NCI-H2171 (cell line): ENCODE measurements at places on chromosomes 2 and 18.

DNA sequence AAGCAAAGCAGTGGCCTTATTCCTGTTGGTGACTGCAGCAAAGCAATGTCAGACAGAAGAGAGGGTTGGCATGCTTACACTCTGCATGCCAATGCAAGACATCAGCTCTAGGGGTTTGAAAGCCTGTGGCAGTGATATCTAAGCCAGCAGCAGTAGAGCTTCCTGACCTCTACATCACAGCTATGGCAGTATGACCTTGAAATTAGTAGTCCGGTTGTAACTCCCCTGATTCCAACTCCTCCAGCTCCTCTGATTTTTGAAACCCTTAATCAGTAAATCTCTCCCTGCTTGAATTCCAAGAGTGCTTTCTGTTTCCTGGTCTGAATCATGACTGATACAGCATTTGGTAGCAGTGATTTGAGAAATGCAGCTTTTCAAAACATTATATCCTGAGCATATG lies 60.0 kb upstream of the LRP1B start:
- DNase-seq, result no peak

GRCh38 chr2:227472265-227473121 lies 537 bp downstream of the AGFG1 start:
- no peak for DNase-seq

DNA sequence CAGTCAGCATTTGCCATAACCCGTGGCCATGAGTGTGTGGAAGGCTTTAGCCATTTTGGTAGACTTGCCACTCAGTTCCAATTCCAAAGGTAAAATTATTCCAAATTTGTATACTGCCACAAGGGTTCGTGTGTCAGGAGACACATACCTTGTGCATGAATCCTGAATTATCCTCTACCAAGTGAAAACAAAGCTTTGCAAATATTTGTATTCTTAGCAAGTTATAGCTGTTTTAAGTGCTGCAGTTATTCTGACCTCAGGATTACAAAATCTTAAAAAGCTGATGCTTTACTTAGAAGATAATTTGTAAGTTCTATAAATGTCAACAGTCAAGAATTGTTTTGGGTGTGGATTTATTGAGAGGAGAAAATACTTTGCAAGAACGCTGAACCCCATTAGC lies 100.6 kb downstream of the ANTXR1 start:
- DNase-seq, result no peak

DNA sequence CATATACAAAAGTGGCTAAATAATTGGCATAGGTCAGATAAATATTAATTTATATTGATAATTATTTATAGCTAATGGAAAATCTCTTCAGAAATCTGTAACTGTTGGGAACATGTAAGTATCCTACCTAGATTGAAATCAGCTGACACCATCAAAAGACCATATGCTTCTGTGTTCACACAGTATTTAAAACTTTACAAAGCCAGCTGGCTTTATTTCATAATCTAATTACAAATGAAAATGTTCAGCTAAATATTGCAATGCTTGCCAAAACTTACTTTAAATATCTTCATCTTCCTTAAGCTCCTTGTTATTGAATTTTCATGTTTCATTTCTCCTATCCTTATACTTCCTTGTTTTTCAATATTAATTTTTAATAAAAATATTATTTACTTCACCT lies 190.9 kb upstream of the DOK6 start:
- DNase-seq, result peak; percentile 17

DNA sequence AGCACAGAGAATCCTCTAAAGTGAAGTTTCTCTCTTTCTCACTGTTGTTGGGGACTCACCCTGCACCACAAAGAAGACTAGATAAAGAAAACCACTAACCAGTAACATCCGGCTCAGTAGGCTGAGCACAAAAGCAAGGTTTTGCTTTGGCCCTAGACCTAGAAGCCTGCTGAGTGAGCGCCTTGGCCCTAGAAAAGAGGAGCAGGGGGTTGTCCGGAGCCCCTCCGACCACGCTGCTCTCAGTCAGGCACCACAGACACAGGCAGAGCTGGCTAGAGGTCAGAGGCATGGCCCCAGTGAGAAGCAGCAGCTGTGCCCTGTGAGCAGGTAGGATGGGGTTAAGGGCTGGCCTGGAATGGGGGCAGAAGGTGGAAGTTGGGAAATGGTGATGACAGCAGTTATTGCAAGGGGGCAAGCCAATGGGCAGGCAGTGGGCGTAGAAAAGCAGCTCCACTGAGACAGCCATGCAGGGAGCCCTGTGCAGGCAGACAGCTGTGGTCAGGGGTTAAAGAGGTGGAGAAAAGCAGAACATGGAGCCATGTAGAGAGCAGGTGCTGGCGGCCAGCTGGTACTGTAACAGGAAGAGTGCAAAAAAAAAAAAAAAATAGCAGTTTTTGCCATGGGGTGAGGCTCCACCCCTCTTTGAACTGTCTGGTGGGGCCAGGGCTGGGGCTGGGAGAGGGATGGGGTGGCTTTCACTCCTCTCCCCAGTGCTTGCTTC lies 36.9 kb upstream of the SLC14A1 start:
- DNase-seq, result peak; percentile 65

DNA sequence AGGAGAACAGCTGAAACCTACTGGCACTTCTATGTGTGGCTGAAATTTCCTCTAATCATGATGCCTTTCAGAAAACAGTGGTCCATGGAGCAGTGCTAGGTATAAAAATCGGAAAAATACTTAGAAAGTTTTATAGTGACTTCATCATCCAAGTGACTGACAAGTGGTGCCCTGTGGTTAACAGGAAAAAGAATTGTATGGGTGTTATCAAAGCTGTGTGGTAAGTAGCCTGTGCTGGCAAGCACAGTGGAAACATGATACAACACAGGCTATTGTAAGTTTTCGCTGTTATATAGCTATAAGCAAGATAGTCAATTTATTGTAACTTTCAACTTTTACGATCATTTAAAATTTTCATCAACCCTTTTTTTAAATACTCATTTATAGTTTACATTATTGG lies 1599.7 kb upstream of the ZEB2 start:
- DNase-seq, result no peak

GRCh38 chr2:36287363-36288275 lies 68.0 kb upstream of the CRIM1 start:
- DNase-seq, result no peak

DNA sequence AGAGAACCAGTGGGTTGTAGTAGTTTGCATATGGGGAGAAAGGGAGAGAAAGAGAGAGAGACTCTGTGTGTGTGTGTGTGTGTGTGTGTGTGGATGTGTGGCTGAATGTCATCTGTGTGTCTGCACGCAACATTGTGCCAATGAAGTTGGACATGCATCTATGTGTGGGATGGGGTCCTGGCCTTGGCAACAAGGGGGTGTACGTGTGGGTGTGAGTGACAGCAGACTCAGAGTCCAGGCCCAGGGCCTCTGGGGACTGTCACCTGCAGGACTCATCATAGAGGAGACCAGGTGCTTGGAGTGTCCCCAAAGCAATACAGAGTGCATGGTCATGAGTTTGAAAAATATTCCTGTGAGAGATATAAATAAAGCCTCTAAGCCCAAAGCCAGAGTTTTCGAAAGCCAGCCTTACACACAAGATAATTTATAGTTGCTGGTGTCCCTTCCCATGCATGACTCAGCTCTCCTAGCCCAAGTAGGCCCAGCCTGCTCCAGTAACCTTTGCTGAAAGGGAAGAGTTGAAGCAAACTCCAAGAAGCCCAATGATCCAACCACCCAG lies 59.9 kb downstream of the TNP1 start:
- no peak for DNase-seq

- no peak for DNase-seq
Measured at GRCh38 chr2:34785206-34785785, 1186.2 kb upstream of the FAM98A start.

- DNase-seq, result peak; percentile 17
Measured at GRCh38 chr2:84894758-84895520, 10.5 kb upstream of the TMSB10 start.

DNA sequence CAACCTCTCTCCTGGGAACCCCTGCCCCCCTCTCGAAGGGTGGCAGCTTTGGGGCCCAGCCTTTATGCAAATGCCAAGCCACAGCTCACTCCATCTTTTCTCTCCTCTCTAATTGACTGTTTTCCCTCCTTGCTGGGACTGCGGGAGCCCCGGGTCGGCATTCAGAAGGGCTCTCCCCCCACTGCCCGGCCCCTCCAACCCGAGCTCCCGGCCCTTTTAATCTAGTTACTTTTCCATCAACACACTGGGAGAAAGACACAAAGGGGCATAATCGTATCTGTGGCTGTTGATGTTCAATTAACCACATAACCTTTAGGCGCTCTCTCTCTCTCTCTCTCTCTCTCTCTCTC lies 95.4 kb downstream of the INHBB start:
- DNase-seq, result no peak

DNA sequence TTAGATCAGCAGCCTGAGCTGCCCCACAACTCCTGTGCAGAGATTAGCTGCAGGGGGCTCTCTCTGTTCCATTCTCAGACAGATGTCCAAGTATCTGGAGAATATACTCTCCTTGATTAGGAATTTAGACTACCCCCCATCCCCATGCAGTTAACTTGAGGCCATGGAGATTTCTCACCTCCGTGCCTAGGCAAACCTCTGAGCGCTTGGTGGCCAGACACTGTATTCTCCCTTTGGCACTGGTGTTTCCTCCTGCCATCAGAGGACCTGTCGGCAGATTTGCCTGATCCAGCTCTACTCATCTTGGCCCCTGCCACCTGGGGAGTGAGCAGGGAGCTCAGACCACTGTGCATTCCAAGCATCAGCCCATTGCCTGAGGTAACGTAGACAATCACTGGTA lies 48.3 kb downstream of the ZNF804A start:
- DNase-seq, result no peak

GRCh38 chr2:36892805-36893204 lies 73.5 kb downstream of the STRN start:
- DNase-seq, result no peak

GRCh38 chr2:43453179-43454170 lies 142.4 kb downstream of the THADA start:
- no peak for DNase-seq

DNA sequence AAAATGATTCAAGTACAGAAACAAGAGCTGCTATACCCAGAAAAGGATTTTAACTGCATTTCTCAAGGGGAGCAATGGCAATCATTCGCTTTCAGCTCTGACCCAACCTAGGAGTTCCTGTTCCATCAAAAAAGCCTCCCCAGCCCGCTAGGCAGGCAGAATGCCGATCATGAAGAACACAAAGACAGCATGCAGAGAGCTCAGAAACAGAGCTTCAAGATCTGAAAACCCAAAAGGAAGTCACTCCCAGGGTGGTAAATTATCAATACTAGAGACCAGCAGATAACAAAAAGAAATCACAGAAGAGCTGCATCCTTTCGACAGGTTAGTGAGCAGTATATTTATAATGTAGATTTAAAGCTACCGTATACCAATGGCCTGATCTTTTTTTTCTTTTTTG lies 84.8 kb upstream of the CRIM1 start:
- no peak for DNase-seq

- DNase-seq, result no peak
Measured at GRCh38 chr2:241200822-241201395, 12.4 kb downstream of the ANO7 start.

- DNase-seq, result no peak
Measured at GRCh38 chr2:231245249-231246094, 47.0 kb downstream of the ARMC9 start.

GRCh38 chr2:212991120-212991519 lies 160.3 kb downstream of the IKZF2 start:
- DNase-seq, result no peak
